ENCODE measurements at places on chromosomes 7 and 10.

- no peak overlapping the region for H3K4me3 ChIP-seq
- no peak overlapping the region for H3K27ac ChIP-seq
- DNase-seq: no peak
- H3K27me3 ChIP-seq: peaks cover 7% of the 10 kb centered on the region
These were observed 10.9 kb downstream of the PAPSS2 start for GRCh38 chr10:87670586-87670985.

DNA sequence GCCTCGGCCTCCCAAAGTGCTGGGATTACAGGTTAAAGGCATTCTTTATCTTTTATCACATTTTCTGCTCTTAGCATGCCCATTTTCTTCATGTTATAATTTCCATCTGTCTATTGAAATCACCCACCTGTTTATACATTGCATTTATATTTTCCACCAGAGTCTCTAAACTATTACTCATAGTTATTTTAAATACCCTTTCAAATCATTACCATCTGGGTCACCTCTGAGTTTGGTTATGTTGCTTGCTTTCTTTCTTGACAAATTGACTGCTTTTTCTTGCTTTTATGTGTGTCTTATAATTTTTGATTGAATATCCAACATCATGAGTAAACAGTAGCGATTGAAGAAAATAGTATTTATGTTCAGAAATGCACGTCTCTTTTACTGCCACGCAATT, 71.4 kb downstream of the TMEM270 start:
- no peaks in the 10 kb centered on the region for H3K36me3 ChIP-seq
- peaks cover 19% of the 10 kb centered on the region for H3K27me3 ChIP-seq
- no peak for DNase-seq
- no peak overlapping the region for H3K4me3 ChIP-seq
- H3K4me1 ChIP-seq: no peaks in the 10 kb centered on the region

GRCh38 chr7:158073845-158074840, 513.5 kb downstream of the PTPRN2 start:
- H3K36me3 ChIP-seq: no peaks in the 10 kb centered on the region
- no peak for DNase-seq
- no peaks in the 10 kb centered on the region for H3K4me1 ChIP-seq
- no peaks in the 10 kb centered on the region for H3K27me3 ChIP-seq
- H3K4me3 ChIP-seq: no peak overlapping the region

DNA sequence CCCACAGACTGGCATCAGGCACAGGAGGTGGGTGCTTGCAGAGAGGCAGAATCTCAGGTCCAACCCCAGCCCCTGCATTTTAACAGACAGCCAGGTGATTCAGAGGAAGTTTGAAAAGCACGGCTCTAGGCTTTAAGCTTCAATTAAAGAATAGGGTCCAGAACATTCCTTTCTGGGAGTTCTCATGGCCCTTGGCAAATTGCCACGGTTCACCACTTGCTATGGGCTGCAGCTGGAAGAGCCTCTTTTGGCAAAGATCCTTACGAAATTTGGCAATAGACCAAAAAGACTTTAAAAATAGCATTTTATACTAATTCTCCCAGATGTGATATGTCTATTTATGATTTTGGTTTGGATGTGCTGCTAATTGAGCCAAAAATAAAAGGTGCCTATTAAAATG, 148.1 kb downstream of the ITGA8 start:
- no peak overlapping the region for H3K27ac ChIP-seq
- DNase-seq: no peak
- peaks cover 3% of the 10 kb centered on the region for H3K27me3 ChIP-seq
- no peaks in the 10 kb centered on the region for H3K4me1 ChIP-seq
- H3K36me3 ChIP-seq: no peaks in the 10 kb centered on the region

- H3K36me3 ChIP-seq: no peaks in the 10 kb centered on the region
- no peak overlapping the region for H3K27ac ChIP-seq
- H3K4me3 ChIP-seq: no peak overlapping the region
- H3K4me1 ChIP-seq: no peaks in the 10 kb centered on the region
These were observed 103.9 kb downstream of the LRRC18 start for GRCh38 chr10:48835781-48836180.

DNA sequence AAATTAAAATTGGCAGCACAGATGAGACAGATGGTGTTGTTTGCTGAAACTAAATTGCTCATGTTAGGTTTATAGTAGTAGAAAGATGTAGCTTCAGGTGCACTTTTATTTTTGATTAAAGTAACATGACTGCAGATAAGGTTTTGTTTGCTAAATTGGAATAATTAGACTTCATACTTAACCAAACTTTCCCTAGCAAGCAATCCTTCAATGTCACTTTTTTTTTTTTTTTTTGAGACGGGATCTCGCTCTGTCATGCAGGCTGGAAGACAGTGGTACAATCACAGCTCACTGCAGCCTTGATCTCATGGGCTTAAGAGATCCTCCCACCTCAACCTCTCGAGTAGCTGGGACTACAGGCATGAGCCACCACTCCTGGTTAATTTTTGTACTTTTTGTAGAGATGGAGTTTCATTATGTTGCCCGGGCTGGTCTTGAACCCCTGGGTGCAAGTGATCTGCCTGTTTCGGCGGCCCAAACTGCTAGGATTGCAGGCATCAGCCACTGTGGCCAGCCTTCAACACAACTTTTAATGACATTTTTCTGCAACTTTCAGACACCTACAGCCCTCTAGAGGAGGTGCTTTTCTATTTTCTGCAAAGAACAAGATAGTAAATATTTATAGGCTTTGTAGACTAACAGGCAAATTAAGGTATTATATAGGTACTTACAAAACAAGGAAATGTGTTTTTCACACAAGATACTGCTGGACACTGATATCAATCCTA, 84.8 kb upstream of the CCNY start:
- no peak overlapping the region for H3K27ac ChIP-seq
- no peaks in the 10 kb centered on the region for H3K4me1 ChIP-seq
- H3K36me3 ChIP-seq: no peaks in the 10 kb centered on the region
- H3K4me3 ChIP-seq: no peak overlapping the region

- no peaks in the 10 kb centered on the region for H3K27me3 ChIP-seq
- no peak overlapping the region for H3K4me3 ChIP-seq
- peak; percentile 36 for DNase-seq
- no peak overlapping the region for H3K27ac ChIP-seq
- H3K4me1 ChIP-seq: no peaks in the 10 kb centered on the region
These were observed 27.6 kb downstream of the SLC35G1 start for GRCh38 chr10:93921338-93921737.

- H3K4me3 ChIP-seq: no peak overlapping the region
- H3K4me1 ChIP-seq: no peaks in the 10 kb centered on the region
- H3K36me3 ChIP-seq: no peaks in the 10 kb centered on the region
- no peak overlapping the region for H3K27ac ChIP-seq
These were observed 349.7 kb upstream of the MBL2 start for GRCh38 chr10:53122281-53122680.

DNA sequence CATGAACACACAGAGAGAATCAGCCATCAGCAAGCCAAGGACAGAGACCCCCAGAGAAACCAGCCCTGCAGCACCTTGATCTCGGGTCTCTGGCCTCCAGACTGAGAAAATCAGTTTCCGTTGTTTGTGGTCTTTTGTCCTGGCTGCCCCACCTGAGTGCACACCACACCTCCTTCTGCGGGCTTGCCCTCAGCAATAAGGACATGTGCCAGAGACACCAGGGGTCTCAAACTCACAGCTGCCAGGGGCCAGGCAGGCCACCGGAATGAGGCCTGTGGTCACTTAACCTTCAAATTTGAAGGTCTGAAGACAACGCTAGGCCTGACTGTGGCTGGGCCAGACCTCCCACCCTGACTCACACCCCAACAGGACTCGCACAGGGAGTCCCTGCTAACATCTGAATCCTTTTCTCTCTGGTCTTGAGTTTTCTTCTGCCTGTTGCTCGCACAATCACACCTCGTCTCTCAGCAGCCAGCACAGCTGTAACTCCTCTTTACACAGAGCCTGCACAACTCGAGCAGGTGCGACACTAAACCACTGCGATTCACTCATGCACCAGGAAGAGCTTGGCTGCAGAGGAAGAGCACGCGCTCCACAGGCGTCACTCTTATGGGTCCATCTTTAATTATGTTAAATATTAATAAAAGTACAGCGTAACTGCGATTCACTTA, 86.2 kb downstream of the CHST15 start:
- H3K4me1 ChIP-seq: no peaks in the 10 kb centered on the region
- no peaks in the 10 kb centered on the region for H3K36me3 ChIP-seq
- DNase-seq: no peak
- H3K27ac ChIP-seq: no peak overlapping the region

- no peak overlapping the region for H3K4me3 ChIP-seq
- no peak for DNase-seq
- peaks cover 11% of the 10 kb centered on the region for H3K27me3 ChIP-seq
- no peaks in the 10 kb centered on the region for H3K36me3 ChIP-seq
- no peaks in the 10 kb centered on the region for H3K4me1 ChIP-seq
- no peak overlapping the region for H3K27ac ChIP-seq
These were observed 191.7 kb upstream of the SLC26A5 start for GRCh38 chr7:103637726-103638125.

DNA sequence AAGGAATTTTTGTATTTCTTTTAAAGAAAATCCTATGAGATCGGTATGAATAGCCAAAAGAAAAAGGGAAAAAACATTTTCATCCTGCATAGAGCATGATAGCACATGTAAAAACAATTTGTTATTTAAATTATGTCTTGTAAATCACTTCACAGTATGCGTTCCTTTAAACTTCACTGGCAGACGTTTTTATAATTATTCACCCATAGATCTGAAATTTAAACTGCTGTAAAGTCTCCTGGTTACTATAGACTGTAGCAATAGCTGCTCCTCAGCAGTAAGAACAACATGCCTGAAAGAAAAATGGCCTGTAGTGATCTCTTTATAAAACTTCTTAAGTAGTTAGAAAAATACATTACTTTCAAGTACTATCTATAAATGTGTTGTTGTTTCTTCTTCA, 26.5 kb downstream of the CAPZA2 start:
- H3K4me3 ChIP-seq: no peak overlapping the region
- no peak for DNase-seq
- H3K36me3 ChIP-seq: peaks cover 37% of the 10 kb centered on the region
- no peak overlapping the region for H3K27ac ChIP-seq
- peaks cover 28% of the 10 kb centered on the region for H3K4me1 ChIP-seq

- no peak overlapping the region for H3K27ac ChIP-seq
- DNase-seq: no peak
- no peak overlapping the region for H3K4me3 ChIP-seq
- peaks cover 3% of the 10 kb centered on the region for H3K4me1 ChIP-seq
- H3K36me3 ChIP-seq: peaks cover 17% of the 10 kb centered on the region
These were observed 231.3 kb upstream of the SH2B2 start for GRCh38 chr7:102055181-102055976.

GRCh38 chr10:125823663-125824251, 411 bp downstream of the BCCIP start:
- no peak overlapping the region for H3K27ac ChIP-seq
- H3K4me3 ChIP-seq: no peak overlapping the region
- H3K27me3 ChIP-seq: no peaks in the 10 kb centered on the region
- peak; percentile 29 for DNase-seq

GRCh38 chr10:71023704-71024283, 135.4 kb upstream of the PCBD1 start:
- H3K4me1 ChIP-seq: no peaks in the 10 kb centered on the region
- peaks cover 10% of the 10 kb centered on the region for H3K27me3 ChIP-seq
- no peaks in the 10 kb centered on the region for H3K36me3 ChIP-seq

DNA sequence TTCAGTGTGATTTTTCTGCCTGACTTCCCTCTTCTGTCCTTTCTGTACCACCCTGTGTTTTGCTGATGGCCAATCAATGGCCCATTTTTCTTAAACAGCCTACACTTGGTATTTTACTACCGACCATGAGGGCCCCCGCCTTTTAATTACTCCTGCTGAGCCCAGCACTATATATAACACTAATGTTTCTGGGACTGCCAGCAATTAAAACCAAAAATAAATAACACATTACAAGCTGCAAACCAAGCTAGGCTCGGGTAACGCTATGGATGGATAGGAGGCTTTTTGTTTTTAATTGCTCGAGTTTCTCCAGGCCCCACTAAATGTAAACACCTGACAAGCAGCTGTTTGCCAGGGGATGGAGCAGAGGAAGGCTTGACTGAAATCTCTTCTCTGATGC, 915.4 kb upstream of the AUTS2 start:
- no peak overlapping the region for H3K27ac ChIP-seq
- DNase-seq: no peak
- no peak overlapping the region for H3K4me3 ChIP-seq

GRCh38 chr10:124239134-124239533, 145.7 kb upstream of the CHST15 start:
- H3K4me1 ChIP-seq: no peaks in the 10 kb centered on the region
- peaks cover 4% of the 10 kb centered on the region for H3K27me3 ChIP-seq
- no peaks in the 10 kb centered on the region for H3K36me3 ChIP-seq
- DNase-seq: no peak
- H3K27ac ChIP-seq: no peak overlapping the region
- H3K4me3 ChIP-seq: no peak overlapping the region

DNA sequence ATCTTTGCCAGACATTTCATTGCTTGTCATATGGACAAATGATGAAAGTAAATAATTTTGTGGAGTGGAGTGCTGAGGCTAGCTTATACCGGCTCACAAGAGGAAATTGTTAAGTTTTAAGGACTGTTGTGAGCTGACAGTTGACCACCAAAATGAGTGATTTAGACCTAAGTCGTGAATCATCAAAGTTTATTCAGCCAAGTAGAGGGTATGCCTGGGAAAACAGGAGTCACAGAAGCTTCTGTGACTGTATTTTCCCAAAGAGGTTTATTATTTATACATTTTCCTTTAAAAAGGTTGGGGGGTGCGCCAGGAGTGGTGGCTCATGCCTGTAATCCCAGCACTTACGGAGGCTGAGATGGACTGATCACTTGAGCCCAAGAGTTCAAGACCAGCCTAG, 21.8 kb downstream of the MRPS24 start:
- no peak for DNase-seq
- no peaks in the 10 kb centered on the region for H3K36me3 ChIP-seq
- peaks cover 2% of the 10 kb centered on the region for H3K4me1 ChIP-seq
- H3K27ac ChIP-seq: no peak overlapping the region
- no peak overlapping the region for H3K4me3 ChIP-seq

- peaks cover 11% of the 10 kb centered on the region for H3K36me3 ChIP-seq
- H3K27ac ChIP-seq: no peak overlapping the region
- DNase-seq: no peak
- H3K4me3 ChIP-seq: no peak overlapping the region
- no peaks in the 10 kb centered on the region for H3K27me3 ChIP-seq
These were observed 109.4 kb downstream of the SLC25A13 start for GRCh38 chr7:96212474-96212873.

DNA sequence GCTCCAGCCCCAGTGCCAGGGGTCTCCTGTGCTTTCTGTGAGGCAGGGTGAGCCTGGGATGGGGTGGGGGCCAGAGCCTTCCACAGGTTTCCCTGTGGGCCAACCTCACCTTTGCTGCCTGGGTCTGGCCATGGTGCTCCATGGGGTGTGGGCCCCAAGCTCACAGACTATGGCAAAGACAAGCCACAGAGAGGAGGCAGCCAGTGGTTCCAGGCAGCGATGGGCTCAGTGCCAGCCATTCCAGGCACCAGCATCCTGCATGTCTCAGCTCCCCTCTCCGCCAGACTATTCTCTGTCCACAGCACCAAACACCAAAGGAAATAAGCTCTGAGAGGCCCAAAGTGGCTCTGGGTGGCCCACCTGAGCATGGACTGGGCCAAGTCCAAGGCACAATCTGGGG, 133.5 kb downstream of the PTPN20 start:
- H3K36me3 ChIP-seq: no peaks in the 10 kb centered on the region
- H3K27me3 ChIP-seq: no peaks in the 10 kb centered on the region
- no peak overlapping the region for H3K4me3 ChIP-seq
- no peak overlapping the region for H3K27ac ChIP-seq
- DNase-seq: no peak
- peaks cover 20% of the 10 kb centered on the region for H3K4me1 ChIP-seq

- no peaks in the 10 kb centered on the region for H3K4me1 ChIP-seq
- no peaks in the 10 kb centered on the region for H3K36me3 ChIP-seq
- no peaks in the 10 kb centered on the region for H3K27me3 ChIP-seq
- DNase-seq: no peak
- H3K27ac ChIP-seq: no peak overlapping the region
These were observed 32.7 kb downstream of the CALML5 start for GRCh38 chr10:5466451-5467206.

Data from activated CD4-positive, alpha-beta memory T cell treated with anti-CD3 and anti-CD28 coated beads for 36 hours (primary cell).